ENCODE measurements at places on chromosomes 12 and 14.

DNA sequence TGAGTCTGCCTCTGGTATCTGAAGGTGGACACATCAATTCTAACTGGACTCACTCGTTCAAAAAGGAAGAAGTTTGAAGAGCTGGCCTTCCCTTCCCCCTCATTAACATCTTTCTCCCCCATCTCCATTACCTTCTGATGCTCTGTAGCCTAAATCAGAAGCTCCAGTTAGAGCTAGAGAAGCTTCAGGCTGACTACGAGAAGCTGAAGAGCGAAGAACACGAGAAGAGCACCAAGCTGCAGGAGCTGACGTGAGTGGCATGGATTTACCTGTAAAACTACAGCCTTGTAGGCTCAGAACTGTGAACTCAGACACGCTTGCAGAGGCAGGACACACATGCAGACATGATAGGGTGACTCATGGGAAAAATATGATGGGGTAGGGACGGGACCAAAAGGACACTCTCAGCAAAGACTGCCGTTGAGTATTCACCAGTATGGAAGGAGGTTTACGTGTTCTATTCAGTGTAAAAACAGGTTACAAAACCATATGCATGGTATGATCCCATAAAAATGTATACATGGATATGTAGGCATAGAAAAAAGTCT lies 14.3 kb upstream of the PIP4K2C start:
- no peak for DNase-seq

DNA sequence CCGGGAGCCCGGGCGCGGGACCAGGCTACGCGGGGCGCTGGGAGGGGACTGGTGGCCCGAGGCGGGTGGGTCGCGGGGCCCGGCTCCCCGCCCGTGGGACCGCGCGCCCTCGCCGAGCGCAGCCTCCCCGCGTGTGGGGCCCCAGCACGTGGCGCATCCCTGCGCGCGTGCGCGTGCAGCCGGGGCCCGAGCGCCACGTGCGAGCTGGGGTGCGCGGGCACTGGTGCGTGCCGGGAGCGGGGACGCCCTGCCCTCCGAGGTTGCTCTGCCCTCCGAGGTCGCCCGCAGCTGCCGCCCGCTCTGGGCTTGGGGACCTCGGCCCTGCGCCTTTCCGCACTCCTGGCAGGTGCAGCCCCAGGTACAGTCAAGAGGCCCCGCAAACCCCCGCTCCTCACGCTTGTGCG lies 365 bp upstream of the CCDC88C start:
- DNase-seq = no peak

DNA sequence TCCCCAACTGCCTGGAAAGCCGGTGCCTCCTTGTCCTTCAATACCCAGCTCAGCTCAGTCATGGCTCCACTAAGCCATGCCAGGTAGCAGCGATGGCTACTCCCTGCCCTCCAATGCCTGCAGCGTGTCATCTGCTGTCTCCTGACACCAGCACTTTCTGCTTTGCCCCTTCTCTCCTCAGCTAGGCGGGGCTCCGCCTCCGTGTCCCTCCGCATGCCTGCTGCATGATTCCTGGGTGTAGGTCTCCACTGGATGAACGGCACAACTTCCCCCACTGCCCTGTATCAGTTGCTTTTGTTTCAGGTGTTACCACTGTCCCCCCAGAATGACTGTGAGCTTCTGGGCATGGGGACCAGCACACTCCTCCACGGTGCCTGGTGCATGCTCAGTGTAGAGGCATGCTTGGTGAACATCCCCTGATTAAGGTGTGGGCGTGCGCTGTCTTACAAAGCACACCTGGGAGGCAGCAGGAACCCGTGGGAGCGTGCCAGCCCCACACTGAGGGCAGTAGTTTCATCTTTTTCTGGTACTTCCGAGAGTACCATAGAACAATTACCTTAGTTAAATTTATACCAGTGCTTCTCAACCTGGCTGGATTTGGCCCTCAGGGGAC lies 179.4 kb upstream of the PRMT8 start:
- no peak for DNase-seq

DNA sequence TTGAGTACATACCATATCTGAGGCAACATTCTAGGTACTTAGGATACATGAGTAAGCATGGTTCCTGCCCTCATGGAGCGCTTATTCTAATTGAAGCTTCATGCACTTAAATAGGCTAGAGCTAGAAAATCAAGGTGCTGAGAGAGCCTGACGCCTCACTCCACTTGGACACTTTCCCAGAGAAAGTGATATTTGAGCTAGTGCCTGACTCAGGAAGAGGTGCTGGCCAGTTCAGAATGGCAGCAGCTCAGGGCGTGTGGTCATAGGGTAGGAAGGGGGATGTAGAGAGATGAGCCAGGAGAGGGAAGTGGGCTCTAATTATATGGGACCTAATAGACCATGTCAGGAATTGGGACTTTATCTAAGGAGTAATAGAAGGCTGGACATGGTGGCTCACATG lies 33.3 kb downstream of the TULP3 start:
- no peak for DNase-seq

Measured in type B pancreatic cell (in vitro differentiated cells).